ENCODE measurements at places on chromosomes 6 and 20.

DNA sequence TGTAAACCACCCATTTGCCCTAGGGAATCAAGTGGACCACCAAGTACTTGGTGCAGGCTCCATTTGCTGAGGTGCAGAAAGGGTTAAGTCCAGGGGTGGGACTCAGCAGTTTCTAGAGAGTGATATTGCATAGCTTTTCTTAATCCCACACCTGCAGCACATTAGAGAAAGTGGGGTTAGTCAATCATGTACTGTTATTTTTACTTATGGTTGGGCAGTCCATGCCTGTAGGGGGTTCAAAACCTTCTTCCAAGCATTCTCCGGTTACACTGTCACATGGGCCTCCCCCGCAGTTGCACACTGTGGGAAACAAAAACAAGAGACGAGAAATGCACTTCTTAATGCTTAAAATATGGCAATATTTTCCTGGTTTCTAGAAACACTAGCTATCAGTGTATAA lies 65.5 kb downstream of the LAMA4 start:
- DNase-seq = peak; percentile 82

- DNase-seq = no peak
These were observed 92.7 kb downstream of the DACT2 start for GRCh38 chr6:168226902-168227318.

DNA sequence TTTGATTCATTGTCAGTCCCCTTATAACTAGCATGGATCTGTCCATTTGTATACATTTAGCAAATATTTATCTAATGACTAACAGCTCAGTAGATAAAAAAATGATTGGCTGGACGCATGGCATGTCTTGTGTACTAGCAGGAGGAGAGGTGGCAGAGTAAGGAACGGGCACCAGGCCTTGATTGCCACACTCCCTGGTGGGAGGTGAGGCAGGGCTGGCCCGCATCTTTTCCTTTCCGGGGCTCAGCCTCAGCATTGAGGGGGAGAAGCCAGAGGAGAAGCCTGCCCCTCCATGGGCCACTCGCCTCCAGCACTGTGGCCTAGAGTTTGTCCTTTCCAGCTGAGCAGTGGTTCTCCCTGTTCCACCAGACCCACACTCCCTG lies 84.9 kb upstream of the TMEM181 start:
- DNase-seq = peak; percentile 29

DNA sequence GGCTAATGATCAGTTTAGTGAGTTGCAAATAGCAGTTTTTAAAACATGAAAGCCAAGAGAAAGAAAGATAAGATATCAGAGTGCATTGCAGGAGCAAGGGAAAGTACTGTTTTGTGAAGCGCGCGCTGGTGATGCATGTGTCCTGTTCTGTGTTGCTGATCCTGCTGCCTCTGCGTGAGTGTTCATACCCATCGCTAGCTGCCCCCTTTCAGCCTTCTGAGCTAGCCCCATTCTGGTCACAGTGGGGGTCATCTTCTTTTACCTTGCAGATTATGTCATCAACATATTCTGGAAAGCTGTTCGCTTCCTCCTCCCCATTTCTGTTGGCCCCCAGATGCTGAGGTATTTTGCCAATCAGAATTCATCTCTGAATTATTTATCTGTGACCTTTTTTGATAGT lies 1.9 kb downstream of the MRAP2 start:
- DNase-seq = no peak

DNA sequence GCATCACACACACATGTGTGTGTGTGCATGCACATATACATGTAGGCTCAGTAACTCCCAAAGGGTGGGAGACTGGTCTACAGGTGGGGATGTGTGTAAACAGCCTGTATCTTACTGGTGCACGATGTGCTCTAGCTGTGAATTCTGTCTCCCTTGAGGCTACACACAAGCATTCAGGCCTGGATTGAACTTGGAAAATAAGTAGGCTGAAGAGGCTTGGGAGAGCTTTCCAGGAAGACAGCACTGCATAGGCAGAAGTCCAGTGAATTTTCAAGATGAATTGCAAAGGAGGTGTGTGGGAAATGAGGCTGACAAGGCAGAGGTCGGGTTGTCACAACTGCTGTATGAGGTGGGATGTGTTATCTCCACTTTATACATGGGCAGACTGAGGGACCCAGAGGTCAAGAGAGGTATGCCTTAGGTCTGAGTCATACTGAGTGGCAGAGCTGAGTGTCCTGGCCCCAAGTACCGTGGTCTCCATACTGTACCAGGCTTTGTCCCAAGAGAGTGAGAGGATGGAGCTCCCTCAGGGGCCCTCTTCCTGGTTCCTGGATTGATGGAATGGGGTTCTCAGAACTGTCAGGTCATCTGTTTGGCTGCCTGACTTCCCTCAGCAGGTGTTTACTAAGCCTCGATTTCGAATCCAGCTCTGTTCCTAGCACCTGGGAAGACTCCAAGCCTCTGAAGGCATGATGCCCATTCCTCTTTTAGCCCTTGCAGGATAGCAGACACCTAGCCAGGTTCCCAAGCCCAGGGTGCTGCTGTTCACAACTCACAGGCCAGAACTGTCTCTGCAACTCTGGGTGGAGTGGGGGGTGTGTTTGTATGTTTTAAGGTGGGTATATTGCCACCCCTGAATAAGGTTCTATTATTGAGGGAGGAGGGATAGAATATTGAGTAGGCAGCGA lies 14.4 kb downstream of the SNPH start:
- DNase-seq = no peak

- DNase-seq = no peak
These were observed 171.2 kb upstream of the SUPT3H start for GRCh38 chr6:45548657-45549515.

DNA sequence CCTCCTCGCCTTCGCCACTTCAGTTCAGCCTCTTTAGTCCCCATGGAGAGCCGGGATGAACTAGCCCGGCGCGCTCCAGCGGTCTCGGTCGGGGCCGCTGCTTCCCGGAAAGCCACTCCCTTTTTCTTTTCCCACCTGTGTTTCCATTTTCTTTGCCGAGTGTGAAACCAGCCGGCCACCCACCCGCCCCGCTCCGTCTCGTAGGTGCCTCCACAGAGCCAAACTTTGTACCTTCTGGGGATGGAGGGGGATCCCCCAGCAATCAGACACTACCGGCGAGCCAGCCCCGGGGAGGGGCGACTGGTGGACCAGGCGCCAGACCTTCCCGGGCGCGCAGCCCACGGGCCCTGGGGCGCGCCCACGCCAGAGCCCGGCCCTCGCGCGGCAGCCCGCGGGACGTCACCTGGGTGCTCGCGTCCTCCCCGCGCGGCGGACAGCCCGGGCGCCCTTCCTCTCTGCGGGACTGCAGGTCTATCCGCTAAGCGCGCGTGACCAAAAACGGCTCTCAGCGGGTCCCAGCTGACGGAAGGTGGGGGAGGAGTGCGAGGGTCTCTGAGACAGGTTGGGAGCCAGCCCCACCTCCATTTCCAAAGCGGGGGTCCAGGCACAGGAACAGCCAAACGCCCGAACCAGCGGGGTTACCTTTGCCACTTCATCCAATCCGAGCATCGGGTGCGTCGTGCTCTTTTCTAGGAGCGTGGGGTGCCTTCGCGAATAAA lies at the start of gene MCHR2:
TSS of gene MCHR2 (minus strand) at position 691 of the 719 bp plus-strand sequence. CDS start 38,076 bp downstream, outside the sequence.
- no peak for DNase-seq

GRCh38 chr20:41649489-41649888 lies 31.3 kb upstream of the CHD6 start:
- DNase-seq = no peak

DNA sequence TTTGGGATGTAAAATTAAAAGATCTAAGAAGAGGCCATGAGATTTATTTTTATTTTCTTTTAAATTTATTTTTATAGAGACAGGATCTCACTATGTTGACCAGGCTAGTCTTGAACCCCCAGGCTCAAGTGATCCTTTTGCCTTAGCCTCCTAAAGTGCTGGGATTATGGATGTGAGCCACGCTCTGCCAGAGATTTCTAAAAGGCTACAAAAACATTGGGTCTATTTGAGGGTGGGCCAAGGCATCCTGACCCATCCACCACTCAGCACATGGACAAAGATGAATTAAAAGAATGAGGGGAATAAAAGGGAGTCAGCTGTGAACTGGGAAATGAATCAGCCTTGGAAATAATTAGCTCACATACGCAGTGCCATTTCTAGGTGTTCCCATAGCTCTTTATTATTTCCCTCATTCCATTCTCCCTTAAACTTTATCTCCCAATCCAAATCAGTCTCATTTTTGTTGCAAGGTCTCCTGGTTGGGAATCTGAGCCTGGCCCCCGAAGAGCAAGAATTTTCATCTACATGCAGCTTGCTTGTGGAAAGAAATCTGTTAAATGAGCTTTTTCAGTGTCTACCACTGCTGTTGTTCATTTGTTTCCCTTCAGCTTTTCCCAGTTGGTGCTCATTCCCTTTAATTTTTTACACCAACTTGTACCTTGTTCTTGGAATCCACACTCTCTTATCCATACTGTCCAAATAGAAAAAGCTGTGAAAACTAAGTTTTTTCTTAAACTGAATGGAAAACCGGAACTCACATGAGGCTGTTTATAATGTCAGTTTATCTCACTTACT lies 66.9 kb downstream of the MKKS start:
- DNase-seq = no peak

- no peak for DNase-seq
These were observed 255.9 kb upstream of the SULF2 start for GRCh38 chr20:48041078-48041780.

DNA sequence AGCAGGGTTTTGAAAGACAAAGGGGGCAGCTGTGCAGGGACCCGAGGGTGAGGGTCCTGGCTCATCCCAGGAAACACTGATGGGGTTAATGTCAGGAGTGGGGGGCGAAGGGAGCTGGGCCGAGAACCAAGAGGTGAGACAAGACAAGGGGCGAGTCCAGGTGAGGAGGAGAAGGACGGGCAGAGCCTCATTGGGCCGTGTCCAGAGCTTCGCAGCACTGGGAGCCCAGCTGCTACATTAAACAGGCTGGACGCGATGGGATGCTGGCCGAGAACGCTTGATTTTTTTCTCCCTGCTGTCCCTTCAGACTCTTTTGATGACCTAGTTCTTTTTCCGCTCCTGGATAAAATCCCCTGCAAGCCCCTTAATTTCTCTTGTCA lies 172.8 kb upstream of the SNX9 start:
- DNase-seq = no peak

Measured in astrocyte of the spinal cord (primary cell).